Upper lobe of left lung (tissue), 6 donors: ENCODE measurements at places on chromosomes 16 and 17. TPM values are rescaled to one million over a fixed set of nuclear protein-coding genes. Genes with fewer than 3 reads are reported as not detected.

The PIK3R5 gene
- 48.4 TPM for total RNA-seq

DNA sequence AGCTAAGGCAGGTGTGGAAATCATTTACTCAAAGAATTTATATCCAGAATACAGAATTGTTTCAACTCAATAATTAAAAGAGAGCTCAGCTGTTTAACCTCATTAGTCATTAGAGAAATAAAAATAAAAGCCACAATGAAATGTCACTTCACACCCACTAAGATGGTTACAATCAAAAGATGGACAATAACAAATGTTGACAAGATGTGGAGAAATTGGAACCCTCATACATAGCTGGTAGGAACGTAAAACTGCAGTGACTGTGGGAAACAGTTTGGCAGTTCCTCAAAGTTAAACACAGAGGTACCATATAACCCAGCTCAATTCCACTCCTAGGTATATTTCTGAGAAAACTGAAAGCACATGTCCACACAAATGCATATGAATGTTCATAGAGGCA is 49.8 kb downstream of the NDEL1 start:
- DNase-seq: no peak
- H3K4me1 ChIP-seq: no peaks in the 10 kb centered on the region
- no peaks in the 10 kb centered on the region for H3K27me3 ChIP-seq
- no peaks in the 10 kb centered on the region for H3K36me3 ChIP-seq
- H3K4me3 ChIP-seq: no peak overlapping the region

DNA sequence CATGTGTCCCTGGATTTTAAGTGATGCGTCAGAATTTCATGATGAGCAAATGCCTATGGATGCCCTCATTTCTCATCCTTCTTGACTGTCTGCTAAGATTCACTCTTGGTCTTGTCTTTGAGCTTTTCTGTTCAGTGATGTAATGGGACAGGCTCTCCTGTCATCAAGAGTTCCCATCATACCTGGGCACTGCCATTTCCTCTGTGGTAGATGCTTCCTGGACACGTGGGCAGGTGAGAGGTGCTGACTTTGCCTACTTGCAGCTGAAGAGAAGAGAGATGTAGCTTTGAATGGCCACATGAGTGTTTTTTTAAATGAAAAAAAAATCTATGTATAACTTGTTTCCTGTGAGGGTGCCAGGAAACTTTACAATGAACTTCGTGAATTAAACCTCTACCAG is 557.7 kb downstream of the MAF start:
- no peaks in the 10 kb centered on the region for H3K27me3 ChIP-seq
- H3K36me3 ChIP-seq: no peaks in the 10 kb centered on the region
- no peak overlapping the region for H3K27ac ChIP-seq
- DNase-seq: no peak

- H3K27me3 ChIP-seq: no peaks in the 10 kb centered on the region
- H3K4me3 ChIP-seq: no peak overlapping the region
- DNase-seq: no peak
- H3K27ac ChIP-seq: peak overlapping the region; percentile 33
- H3K36me3 ChIP-seq: no peaks in the 10 kb centered on the region
- peaks cover 19% of the 10 kb centered on the region for H3K4me1 ChIP-seq
Observed at GRCh38 chr16:55510185-55510805, 1.4 kb downstream of the LPCAT2 start.

DNA sequence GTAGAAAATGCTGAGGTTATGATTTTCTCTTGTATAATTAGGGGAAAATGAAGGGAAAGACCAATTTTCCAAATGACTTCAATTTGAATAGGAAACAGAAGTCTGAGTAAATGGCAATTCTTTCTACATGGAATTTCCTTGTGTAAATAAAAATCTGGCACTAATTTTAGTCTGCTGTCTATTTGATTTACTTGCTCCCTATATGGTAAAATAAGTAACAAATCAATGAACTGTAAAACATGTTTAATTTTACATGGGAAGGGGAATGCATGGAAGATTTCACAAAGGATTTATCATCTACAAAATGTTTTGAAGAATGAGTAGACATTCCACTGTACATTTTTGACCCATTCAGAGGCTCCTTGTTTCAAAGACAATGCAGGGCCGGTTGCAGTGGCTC is 811.6 kb upstream of the GOT2 start:
- DNase-seq: no peak
- no peaks in the 10 kb centered on the region for H3K36me3 ChIP-seq
- H3K4me1 ChIP-seq: no peaks in the 10 kb centered on the region
- H3K27me3 ChIP-seq: no peaks in the 10 kb centered on the region
- H3K27ac ChIP-seq: no peak overlapping the region
- no peak overlapping the region for H3K4me3 ChIP-seq

DNA sequence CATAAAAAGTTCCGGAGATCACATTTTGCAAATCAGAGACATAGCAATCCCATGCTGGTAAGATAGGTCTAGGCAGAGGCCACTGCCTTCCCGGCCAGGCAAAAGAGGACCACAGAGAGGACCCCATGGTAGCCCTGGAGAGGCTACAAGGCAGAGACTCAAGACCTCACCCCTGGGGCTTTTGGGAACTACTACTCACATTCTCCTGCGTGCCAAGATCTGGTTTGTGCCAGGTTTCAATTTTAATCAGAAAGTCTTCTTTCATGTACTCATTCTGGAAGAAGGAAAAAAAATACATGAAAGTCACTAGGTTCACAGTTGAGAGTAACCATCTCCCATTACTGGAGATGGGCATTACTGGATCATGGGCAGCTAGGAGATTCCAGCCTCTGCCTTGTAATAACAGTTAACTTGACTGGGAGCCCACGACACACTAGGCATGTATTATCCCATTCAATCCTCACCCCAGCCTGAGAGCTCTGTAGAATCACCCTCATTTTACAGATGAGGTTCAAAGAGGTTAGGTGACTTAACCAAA is 21.2 kb downstream of the PITPNA start:
- H3K4me1 ChIP-seq: no peaks in the 10 kb centered on the region
- DNase-seq: no peak
- no peak overlapping the region for H3K27ac ChIP-seq
- H3K4me3 ChIP-seq: no peak overlapping the region
- H3K27me3 ChIP-seq: no peaks in the 10 kb centered on the region

DNA sequence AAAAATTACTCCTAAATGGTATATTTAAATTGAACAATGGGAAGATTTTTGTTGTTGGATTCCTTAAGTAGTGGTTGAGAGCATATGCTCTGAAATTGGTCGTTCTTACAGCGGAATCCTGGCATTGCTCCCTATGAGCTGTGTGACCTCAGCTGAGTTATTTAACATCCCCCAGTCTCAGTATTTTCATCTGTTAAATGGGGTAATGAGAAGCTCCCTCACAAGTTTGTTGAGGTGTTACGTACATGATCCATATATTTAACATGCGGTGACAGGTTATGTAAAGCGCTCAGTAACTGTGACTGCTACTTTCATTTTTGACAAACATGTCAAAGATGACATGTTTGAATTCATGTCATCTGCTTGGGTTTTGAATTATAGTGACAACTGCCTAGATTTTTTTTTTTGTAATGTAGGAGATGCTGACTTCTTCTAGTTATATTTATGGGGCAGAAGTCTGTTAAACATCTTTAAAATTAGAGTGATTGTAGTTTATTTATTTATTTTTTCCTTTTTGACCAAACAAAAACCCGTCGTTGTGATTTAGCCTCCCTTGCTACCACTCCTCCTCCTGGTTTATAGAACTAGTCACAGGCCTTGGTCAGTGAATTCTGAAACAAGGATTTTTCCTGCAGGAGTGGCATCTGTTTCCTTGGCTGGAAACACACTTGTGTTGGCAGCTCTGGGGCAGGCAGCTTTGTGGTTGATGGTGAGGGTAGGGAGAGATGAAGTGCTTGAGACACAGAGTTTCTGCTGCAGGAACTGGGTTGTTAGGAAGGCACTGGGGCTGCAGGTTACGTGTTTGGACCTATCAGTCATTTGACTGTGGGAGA is 268.8 kb downstream of the SNX29 start:
- H3K27me3 ChIP-seq: no peaks in the 10 kb centered on the region
- no peak overlapping the region for H3K4me3 ChIP-seq
- H3K4me1 ChIP-seq: no peaks in the 10 kb centered on the region

- DNase-seq: peak; percentile 98
- H3K27ac ChIP-seq: peak overlapping the region; percentile 92
- peaks cover 77% of the 10 kb centered on the region for H3K4me1 ChIP-seq
- H3K36me3 ChIP-seq: no peaks in the 10 kb centered on the region
- peak overlapping the region; percentile 64 for H3K4me3 ChIP-seq
Observed at GRCh38 chr17:42677921-42678781, 1.4 kb upstream of the PLEKHH3 start.
